Activated T-cell treated with anti-CD3 and anti-CD28 coated beads, Interleukin-2, amount 50 U/mL, for 24 hours (primary cell): ENCODE measurements at places on chromosomes 6 and 20.

DNA sequence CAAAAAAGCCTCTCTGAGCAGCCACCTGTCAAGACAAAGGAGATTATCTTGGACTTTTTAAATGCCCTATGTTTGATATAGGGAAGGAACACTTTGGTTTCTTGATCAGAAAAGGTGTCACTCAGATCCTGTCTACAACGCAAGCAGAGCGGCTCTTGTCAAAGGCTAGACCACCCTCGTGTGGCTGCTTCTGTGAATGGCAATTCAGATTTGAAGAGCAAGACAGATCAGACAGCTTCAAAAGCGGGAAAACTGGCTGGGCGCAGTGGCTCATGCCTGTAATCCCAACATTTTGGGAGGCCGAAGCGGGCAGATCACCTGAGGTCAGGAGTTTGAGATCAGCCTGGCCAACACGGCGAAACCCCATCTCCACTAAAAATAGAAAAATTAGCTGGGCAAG is 10.1 kb upstream of the NXT1 start:
- no peak for DNase-seq

- DNase-seq, result no peak
Observed at GRCh38 chr6:125117818-125118217, 35.8 kb upstream of the TPD52L1 start.

- DNase-seq, result no peak
Observed at GRCh38 chr6:70107852-70108629, 194.8 kb downstream of the COL9A1 start.

- DNase-seq, result no peak
Observed at GRCh38 chr6:6709106-6709505, 120.6 kb downstream of the LY86 start.

DNA sequence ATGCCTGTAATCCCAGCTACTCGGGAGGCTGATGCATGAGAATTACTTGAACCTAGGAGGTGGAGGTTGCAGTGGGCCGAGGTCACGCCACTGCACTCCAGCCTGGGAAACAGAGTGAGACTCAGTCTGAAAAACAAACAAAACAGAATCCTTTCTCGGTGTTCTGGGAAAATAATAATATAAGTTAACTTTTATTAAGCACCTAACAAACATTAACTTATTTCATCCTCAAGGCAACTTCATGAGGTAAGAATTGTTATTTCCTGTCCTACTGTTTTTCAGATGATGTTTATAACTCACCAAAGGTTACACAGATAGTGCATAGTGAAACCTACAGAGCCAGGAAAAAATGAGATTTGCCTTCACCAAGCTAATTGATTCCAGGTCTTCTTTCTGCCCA is 221.4 kb downstream of the PHACTR1 start:
- DNase-seq, result no peak

- no peak for DNase-seq
Observed at GRCh38 chr6:139354189-139354588, 20.3 kb downstream of the CITED2 start.

DNA sequence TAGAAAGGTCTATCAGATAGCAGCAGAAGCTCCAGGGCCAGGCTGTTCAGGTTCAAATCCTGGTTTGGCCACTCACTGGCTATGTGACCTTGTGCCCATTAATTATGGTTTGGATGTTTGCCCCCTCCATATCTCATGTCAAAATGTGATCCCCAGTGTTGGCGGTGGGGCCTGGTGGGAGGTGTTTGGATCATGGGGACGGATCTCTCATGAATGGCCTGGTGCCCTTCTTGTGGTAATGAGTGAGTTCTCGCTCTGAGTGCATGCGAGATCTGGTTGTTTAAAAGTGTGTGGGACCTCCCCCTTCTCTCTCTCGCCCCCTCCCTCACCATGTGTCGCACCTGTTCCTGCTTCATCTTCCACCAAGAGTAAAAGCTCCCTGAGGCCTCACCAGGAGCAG is 240.9 kb downstream of the LRFN2 start:
- DNase-seq, result no peak

- no peak for DNase-seq
Observed at GRCh38 chr6:159170333-159170672, 1.1 kb downstream of the FNDC1 start.

DNA sequence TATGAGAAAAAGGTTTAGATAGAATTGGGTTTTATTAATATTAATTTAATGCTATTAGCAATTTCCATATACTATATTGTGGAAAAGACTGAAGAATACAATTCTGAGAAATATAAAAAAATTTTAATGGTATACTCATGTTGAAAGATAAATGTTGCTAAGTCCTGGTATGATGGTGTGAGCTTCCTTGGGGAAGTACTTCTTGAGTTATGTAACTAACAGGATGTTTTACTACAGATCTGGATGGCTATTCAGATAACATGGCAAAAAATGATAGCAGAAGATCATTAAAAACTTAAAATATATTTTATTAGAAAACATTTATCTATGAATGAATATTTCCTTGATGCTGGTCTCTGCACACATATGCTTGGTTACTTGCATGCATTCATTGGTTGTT is 23.5 kb upstream of the CALHM6 start:
- no peak for DNase-seq
